ENCODE measurements at places on chromosomes 16 and 17.
A peak's percentile ranks its signal among the peaks of the same experiment; 100 is the strongest.

- DNase-seq, result no peak
Observed at GRCh38 chr16:88202207-88202745, 180.5 kb upstream of the ZNF469 start.

DNA sequence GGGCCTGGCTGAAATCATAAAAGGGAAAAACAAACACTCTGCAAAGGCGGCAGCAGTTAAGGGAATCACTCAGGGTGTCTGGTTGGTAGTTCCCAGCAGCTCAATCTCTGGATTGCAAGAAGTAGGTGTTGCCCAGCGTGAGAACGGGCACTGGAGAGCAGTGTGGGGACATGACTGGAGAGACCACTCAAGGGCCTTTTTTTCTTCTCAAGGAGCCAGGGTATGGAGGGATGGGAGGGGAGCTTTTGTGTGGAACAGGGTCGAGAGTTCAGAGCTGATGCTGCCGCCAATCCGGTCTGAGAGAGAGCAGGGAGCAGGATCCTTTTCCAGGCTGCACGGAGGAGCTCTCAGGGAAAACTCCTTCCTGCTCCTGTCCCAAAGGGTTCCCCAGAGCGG, 15.2 kb downstream of the SCNN1B start:
- DNase-seq, result no peak

- DNase-seq, result peak; percentile 62
Observed at GRCh38 chr16:11328172-11329070, 16.8 kb upstream of the RMI2 start.

- no peak for DNase-seq
Observed at GRCh38 chr17:53633856-53634255, 188.9 kb upstream of the KIF2B start.

GRCh38 chr16:28967156-28967555, 7.4 kb upstream of the SPNS1 start:
- no peak for DNase-seq

DNA sequence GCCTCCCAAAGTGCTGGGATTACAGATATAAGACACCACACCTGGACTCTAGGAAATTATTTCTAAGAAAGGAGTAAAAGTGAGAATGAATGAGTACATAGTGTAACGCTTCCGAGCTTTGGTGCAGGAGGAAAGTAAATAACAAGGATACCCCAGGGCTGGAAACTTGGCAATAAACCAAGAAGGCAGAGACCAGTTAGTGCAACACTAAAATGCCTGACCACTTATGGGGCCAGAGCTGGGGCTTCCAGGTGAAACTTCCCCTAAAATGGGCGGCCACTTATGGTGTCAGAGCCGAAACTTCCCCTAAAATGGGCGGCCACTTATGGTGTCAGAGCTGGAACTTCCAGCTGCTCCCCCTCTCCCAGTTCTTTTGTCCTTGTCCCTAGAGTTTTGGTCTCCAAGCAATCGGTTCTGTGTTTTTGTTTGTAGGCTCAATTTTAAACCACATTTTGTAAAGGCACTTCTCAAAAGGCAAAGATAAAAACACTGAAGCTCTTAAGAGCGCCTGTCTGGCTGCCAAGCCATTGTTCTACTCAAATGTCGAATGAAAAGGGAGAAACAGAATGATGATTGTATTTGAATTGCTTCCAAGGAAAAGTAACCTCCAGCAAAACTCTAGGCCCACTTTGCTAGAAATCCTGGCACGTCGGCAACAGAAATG, 63.9 kb downstream of the NXN start:
- no peak for DNase-seq

- no peak for DNase-seq
Observed at GRCh38 chr16:67464565-67464964, 16.4 kb downstream of the ATP6V0D1 start.

- no peak for DNase-seq
Observed at GRCh38 chr17:53093391-53093790, 729.3 kb upstream of the KIF2B start.

DNA sequence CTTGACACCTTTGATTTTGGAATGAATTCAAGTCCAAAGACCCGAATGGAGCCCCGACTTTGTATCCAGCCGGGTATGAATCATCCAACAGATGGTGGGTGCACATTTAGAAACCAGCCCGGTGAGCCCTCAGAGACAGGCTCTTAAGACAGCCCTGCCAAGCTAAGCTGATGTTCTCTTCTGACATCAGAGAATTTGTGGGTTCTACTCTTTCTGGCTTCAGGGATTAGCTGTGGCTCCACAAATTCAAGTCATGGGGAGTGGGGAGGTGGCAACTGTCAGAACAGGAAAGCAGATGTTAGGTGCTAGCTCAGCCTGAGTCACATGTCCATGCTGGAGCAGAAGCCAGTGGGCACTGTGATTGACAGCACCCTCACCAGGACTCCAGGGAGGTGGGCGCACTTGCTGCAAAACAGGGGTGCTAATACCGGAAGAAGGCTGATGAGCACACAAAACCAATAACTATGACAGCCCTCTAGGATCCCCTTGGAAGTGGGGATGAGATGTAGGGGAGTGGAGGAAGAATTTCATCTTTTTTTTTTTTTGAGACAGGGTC, 31.4 kb upstream of the XYLT2 start:
- DNase-seq, result no peak

DNA sequence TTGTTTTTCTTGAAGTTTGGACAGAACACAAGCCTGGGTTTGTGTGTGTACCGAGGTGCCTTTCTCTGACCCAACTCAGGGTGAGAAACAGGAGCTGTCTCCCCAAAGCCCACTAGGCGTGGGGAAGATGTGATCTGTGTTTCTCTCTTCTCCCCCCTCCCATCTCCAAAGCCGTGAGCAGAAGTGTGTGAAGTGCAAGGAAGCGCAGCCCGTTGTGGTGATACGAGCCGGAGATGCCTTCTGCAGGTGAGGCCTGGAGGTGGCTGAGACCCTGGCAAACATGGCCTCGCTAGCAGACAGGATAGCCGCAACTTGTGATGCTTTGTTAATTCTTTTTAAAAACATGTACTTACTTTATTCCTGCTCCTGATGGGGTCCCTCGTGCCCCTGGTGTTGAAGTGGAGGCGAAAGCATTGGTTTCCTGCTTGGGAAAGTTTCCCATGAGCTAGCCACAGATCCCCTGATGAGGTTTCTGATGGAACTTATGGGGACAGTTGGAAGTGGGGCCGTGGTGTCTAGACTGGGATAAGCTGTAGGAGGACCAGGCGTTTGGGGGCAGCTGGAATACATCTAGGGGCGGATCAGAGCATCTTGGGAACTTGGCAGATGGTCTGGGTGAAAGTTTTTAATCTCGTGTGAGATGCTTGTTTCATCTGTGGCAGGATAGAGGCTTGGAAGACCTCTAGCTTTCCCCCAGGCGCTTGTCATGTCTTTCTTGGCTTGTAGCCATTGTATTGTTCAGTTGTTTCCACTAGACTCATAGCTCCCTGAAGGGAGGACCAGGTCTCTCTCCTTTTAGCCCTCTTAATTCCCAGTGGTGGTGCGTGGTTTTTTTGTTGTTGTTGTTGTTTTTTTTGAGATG, 893 bp downstream of the CTU2 start:
- DNase-seq, result peak; percentile 51

DNA sequence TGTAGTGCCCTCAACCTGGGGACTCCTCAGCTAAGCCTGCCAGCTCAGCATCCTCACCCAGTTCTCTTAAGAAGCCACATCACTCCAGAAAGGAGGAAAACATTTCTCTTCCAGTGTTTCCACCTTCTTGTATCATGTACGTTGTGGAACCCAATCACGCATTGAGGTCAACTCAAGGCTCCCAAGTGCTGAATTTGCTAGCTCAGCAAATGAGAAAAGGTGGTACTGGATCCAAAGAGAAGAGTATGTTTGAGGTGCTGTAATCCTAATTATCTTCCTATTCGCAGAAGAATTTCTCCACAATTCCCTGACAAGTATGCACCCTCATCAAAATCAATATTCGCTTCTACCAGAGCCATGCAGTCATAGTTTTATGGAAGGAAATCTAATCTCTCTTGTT, 335.0 kb upstream of the C16orf82 start:
- DNase-seq, result no peak

DNA sequence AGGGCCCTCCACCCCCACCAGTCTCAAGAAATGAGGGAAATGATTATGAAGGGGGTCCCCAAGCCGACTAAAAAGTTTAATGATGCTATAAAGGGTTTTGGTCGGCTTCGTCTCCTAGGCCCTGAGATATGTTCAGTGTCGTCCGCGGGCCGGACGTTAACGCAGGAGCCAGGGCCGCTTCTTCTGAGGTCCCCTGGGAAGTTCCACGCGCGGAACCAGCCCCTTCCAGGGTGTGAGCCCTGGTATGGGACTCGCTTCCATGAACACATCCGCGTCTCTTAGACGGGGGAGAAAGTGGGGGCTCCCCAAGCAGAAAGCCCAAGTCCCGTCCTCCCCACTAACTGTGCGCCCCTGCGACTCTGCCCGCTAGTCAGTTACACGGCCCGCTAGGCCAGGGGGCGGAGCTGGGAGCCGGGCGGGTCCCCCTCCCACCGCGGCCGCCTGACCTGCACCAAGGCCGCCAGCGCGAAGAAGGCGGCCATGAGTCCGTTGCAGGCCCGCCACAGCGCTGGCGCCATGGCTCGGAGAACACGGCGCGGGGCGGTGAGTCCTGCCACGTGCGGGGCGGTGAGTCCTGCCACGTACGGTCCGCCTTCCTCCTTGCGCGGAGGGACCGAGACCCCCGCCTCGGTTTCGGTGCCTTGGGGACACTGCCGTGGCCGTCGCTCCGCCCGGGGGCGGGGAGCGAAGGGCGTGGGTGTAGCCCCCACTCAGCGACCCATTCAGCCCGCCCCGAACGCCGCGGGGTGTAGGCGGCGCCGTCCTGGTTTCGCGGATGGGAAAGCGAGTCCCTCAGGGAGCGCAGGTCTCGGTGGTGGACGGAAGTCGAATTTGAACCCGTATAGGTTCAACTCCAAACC, at the start of gene TMEM220:
TSS of gene TMEM220 (minus strand) at position 690 of the 860 bp plus-strand sequence. CDS start at position 518, 172 bp downstream.
- peak; percentile 79 for DNase-seq

DNA sequence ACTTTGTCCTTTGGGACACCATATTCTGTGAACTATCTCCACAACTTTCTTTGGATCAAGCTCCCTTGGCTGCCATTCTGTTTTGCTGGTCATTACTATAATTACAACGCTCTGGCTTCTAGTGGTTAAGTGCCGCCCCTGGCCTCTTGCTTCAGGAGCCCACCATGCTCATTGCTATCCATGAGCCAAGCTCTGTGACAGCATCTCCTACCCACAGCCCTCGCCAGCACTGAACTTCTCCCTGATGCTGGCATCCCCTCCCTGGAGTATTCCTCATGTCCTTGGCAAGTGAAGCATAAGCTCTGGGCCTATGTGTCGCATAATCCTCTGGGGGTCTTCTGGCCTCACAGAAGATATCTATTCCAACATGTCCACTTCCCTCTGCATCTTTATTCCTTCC, 60.6 kb upstream of the DHX40 start:
- no peak for DNase-seq

- no peak for DNase-seq
Observed at GRCh38 chr16:73058616-73059409, 10.9 kb upstream of the ZFHX3 start.

DNA sequence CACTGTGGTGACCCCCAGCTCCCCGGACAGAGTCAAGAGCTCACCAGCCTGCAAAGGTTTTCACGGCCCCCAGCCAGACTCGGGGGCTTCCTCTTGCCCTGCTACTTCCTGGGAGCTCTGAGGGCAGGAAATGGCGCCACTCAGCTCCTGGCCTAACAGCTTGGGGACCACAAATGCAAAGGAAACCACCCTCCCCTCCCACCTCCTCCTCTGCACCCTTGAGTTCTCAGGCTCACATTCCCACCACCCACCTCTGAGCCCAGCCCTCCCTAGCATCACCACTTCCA, 375 bp upstream of the SPN start:
- peak; percentile 88 for DNase-seq

- no peak for DNase-seq
Observed at GRCh38 chr16:47705266-47705665, 244.1 kb downstream of the PHKB start.

GRCh38 chr17:34654276-34654880, 75.0 kb downstream of the TMEM132E start:
- peak; percentile 33 for DNase-seq

DNA sequence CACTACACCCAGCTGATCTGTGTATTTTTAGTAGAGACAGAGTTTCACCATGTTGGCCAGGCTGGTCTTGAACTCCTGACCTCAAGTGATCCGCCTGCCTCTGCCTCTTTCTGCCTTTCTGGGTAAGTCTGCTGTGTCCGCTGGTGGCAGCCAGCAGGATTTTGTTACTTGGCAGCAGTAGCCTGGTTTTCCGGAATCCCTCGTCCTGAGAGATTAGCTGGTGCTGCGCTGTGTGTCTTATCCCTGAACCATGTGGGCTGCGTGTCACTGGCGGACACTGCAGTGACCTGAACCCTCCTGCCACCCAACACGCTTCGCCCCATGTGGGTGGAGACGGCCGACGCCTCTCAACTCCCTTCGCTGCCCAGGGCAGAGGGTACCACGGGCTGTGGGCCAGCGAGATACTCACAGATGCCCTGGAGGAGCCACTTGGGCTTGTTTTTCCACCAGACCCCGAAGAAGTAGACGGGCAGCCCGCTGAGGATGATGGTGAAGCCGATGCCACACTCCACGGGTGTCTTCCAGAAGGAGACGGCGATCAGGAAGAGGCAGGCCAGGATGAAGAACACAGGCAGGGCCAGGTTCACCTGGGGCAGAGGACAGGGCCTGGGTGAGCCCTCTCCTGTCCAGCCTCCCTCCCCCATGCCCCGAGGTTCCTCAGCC, 35.2 kb downstream of the SLC7A5 start:
- DNase-seq, result no peak

GRCh38 chr16:16102738-16103137, 120.6 kb downstream of the ABCC6 start:
- no peak for DNase-seq

DNA sequence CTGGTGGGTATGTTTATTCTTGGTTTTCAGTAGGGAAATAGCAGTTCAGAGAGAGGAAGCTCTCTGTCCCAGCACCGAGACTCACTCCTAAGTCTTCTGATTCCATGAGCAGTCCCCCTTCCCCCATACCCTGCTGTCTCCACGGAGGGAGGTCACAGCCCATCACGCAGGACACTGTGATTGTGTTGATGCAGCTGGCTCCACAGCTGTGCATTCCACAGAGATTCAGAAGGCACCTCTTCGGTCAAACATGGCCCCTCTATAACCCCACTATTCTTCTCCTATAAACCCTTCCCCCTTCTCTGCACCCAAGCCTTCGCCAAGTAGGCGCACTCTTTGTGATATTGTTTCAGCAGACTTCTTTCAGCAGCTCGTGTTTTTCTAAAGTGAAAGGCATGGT, 104.3 kb upstream of the HLF start:
- no peak for DNase-seq

DNA sequence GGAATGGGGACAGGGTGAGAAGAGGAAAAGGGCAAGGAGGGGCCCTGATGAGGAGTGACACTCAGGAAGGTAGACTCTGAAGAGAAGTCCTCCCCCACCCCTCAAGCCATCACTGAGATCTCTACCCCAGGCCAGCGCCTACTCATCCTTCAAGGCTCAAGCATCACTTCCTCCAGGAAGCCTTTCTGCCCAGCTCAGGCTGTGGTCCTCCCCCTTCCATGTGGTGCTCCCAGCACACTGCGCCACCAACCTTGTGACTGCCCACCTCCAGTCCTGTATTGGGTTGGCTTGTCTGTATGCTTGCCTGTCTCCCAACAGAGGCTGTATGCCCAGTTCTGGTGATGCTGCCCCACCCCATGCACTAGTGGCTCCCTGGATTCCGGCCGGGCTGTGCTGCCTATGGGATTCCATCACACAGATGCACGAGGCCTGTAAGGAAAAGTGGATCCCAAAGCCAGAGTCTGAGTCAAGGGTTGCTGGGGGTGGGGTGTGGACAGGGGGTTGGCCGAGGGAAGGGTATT, 19.8 kb upstream of the ZFP90 start:
- DNase-seq, result no peak

- DNase-seq, result no peak
Observed at GRCh38 chr16:31471875-31472708, at the start of gene TGFB1I1. Gene TGFB1I1 (plus strand): TSS chr16:31472152. CDS start chr16:31472189, 37 bp downstream.
